GF-D8 (cell line): ENCODE measurements at places on chromosomes 7 and 10.

- DNase-seq: no peak
Measured at GRCh38 chr7:22468609-22469008, 31.4 kb downstream of the STEAP1B start.

GRCh38 chr7:155491812-155492211, 33.9 kb downstream of the EN2 start:
- no peak for DNase-seq

DNA sequence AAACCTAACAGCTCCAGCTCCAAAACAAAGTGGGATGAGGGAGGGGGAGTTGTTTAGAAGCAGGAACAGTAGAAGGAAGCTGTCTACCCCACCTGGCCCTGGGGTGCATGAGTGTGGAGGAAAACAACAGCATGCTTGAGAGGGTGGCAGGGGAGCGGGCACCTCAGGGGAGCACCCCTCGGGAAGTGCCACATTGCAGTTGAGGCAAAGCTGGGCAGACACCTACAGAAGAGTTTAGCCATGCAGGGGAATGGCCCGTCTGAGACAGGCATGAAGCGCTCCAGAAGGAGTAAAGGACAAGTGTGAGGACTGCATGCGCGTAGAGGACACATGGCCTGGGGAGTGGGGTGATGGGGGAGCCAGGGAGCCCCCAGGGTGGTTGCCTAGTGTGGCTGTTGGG, 18.1 kb downstream of the CHAT start:
- DNase-seq: no peak

- no peak for DNase-seq
Measured at GRCh38 chr10:58502956-58503355, 9.7 kb upstream of the BICC1 start.

DNA sequence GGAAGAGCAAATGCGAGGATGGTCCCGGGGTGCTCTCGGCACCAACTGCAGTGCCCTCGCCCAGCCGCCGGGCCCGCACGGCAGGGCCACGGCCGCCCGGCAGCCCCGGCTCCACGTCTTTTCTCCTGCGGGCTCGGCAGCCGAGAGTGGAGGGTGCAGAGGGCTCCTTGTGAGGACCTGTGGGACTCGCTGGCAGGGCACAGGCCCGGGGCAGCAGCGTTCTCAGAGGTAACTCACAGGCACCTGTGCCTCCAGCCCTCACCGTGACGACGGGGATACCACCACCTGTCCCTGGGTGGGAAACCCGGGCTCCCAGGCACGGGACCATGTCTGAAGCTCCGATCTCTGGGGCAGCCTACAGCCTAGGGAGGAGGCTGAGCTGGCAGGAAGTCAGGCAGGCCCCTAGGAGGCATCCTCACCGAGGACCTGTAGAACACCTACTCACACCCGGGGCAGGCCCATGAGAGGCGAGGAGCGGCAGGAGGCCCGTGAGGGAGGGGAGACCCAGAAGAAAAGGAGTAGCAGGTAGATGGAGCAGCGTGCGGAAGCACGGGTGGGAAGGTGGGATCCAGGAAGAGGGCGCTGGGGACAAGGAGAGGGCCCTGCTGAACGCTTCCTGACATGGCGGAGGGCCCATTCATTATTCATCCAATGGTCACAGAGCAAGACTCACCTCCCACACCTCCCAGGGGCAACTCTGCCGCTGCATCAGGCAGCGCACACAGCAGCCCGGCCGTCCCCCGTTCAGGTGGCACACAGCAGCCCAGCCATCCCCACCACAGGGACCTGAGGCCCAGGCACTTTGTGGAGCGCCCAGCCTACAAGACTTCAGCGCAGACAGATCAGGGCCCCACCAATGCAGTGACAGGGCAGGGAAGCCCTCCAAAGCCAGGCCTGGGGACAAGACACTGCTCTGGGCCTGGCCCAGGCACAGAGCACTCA, 244.9 kb downstream of the MAD1L1 start:
- no peak for DNase-seq

DNA sequence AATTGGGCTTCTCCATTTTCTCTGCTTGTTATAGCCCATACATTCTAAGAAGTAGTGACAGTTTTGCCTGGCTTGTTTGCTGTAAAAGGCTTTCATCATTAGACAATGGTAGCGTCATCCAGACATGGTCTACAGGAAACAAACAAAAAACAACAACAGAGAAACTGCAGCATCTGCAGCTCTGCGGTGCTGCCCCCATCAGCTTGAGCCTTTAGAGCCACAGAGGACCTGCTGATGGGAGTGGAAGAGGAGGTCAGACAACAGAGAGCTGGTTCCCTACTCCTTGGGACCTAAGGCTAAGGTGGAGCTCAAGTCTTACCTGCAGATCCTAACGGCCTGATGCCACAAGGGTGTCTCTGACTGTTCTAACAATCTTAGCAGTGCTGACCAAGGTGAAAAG, 3.1 kb downstream of the INA start:
- DNase-seq: no peak
